Gastrocnemius medialis (tissue), 4 donors: ENCODE measurements at places on chromosomes 1 and 21. TPM values are rescaled to one million over a fixed set of nuclear protein-coding genes. Genes with fewer than 3 reads are reported as not detected.

ACTN2 gene
- total RNA-seq: 1,388 TPM

HSPA6 gene
- not detected for total RNA-seq

LUZP1 gene
- total RNA-seq: 5.3 TPM

SORT1 gene
- total RNA-seq: 225 TPM

RPTN gene
- total RNA-seq: not detected

CRNN gene
- not detected for total RNA-seq

RNU1-4 gene
- not detected for total RNA-seq

RSBN1 gene
- 24.5 TPM for total RNA-seq

SWT1 gene
- total RNA-seq: 5.4 TPM

DNA sequence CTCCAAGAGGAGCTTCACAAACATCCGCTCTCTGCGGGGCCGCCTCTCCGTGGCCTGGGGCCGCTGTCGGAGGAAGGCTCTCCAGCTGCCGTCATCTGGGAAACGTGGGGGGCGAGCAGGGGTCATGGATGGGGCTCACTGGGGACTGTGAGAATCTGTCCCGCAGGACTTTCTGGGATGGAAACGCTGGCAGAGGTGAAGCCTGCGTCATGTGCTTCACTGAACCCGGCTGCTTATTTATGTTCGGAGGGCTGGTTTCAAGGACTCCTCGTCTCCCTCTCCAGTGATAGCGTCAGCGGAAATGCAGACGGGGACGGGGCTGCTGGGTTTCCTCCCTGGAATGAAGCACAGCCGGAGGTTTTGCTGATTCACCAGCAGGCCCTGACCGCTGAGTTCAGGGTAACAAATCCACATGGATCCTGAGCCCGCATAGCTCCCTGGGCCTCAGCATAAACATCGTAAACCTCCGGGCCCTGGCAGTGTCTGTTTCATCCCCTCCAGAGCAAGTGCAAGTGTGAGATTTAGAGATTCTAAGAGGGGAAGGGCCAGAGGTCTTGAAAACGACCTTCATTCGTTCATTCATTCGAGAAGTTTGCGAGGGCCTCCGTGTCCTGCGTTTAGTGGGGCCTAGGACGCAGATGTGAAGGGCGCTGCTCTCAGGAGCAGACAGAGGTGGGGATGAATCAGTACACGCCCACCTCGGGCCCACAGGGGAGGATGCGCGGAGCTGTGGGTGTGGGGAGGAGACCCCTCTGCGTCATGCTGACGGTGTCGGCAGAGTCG, 7.0 kb upstream of the POFUT2 start:
- peak; percentile 53 for DNase-seq

- DNase-seq: no peak
Measured at GRCh38 chr1:198560161-198560560, 19.7 kb upstream of the ATP6V1G3 start.

- DNase-seq: no peak
Measured at GRCh38 chr1:48644905-48645605, 131.6 kb downstream of the BEND5 start.

DNA sequence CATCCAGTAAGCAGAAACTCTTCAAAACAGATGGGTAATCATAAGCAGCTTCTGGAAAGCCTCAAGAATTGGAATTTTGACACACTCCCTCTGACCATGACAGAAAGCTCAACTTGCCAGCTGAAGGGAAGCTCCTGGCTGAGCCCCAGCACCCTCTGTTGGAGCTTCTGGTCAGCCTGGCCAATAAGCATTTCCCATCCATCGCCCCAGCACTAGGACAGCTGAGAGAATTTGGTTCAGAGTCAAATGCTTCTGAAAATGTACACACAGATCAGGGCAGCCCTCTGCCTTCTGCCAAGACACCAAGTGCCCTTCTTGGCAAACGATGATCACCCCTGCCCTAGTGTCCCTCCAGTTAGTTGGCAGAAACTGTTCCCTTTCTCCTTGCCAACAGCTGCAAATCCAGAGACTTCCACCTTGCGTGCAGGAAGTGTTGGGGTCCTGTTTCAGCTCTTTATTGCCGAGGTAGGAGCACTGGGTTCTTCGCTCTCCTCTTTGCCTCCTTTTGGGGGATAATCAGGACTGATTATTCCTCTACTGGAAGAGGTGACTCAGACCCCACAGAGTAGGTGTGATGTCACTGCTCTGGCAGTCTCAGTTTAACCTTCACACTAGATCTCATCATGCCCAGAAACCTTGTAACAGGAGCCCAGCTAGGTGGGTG, 11.9 kb downstream of the PIGV start:
- peak; percentile 51 for DNase-seq

DNA sequence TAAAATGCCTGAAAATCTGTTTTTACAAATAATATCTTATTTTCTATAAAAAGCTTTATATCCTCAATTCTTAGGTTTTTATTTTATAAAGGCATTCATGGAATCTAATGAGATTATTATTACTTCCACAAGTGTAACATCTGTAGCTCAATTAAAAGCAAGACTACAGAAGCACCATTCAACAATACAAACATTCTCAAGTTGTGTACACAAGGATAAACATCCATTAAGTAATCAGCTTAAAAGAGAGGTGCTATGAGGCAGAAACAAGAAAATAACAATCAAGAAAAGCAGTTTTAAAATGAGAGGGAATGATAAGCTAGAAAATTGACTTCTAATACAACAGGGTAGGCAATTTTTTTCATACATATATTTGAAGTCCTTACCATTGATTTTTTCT, 326.1 kb downstream of the MRPL39 start:
- no peak for DNase-seq

GRCh38 chr1:155133799-155134281, 1.8 kb upstream of the SLC50A1 start:
- no peak for DNase-seq

GRCh38 chr1:54931275-54931840, 44.4 kb upstream of the DHCR24 start:
- no peak for DNase-seq

DNA sequence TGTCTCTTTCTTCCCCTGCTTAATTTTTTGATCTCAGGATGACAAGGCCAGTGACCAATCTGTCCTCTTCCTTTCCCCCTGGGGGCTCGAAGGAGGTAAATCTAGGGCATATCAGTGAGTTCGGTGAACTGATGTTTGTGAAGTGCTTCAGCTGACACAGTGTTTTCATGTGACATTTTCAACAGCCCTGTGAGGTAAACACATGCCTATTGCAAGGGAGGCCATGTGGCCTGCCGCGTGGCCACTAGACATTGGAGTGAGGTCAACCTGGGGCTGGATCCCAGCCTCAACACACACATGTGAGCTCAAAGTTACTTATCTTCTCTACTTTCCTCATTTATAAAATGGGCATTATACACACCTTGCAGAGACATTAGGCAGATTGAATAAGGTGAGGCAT, 126.3 kb downstream of the PLPP3 start:
- peak; percentile 47 for DNase-seq

- no peak for DNase-seq
Measured at GRCh38 chr1:22285549-22286396, 142.9 kb upstream of the WNT4 start.

DNA sequence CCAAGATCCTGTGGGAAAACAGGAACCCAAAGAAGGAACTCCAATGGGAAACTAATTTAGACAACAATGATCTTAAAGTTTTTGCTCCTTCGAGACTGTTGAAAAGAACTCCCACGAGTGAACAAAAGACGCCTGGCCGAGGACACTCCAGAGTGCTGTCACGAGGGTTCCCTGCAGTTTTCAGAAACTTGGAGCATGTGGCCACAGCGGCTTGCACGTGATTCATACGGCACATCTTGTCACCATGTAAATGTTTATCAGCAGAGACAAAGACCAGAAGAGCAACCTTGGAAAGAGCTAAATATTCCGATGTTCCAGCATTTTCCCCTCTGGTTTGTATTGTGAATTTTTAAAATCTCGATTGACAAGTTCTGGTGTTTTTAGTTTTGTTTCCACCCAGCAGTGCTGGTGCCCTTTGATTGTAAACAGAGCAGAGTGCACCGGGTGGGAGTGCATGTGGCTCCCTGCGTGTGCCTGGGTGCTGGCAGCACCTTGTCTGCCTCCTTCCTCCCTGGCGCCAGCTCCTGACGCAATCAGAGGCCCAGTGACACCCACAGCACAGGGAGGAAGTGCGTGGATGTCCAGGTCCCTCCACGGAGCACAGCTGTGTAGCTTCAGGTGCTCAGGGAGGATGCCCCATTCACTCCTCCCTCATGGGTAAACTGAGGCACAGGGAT, 23.0 kb downstream of the LRRC3 start:
- DNase-seq: no peak

- peak; percentile 49 for DNase-seq
Measured at GRCh38 chr1:205523891-205524793, 19.7 kb downstream of the CDK18 start.

DNA sequence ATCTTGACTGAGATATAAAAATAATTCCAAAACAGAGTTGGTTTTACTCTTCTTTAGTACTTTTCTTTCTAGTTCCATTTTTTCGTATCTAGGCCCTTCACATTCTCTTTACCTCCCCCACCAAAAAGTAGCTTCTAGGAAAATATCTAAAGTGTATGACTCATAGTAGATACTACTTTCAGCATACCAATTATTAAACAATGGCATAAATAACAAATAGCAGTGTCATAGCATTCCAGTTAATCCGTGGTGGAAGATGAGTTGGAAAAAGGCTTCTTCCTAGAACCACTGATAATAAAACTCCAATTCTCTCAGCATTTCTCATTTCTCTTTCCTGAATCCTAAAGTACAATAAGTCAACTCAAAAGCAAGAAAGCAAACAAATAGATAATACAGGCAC, 859.0 kb upstream of the B3GALT2 start:
- DNase-seq: no peak

DNA sequence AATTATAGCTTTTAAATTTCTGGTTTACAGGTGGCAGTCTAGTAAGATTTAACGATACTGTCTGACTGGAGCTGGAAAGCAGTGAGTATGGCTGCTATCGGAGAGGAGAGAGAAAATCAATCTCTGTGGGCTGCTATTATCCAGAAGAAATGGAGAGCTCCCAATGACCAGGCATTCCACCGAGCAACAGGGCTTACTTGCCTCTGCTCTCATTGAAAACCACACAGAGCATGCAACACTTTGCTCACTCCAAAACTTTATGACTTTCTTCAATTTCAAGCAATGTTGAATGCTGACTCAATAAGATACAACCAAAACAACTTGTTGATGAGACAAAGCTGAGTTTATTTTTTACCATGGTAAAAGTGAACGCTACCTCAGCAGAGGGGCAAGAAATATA, 337.0 kb upstream of the NCAM2 start:
- no peak for DNase-seq

- no peak for DNase-seq
Measured at GRCh38 chr1:185398599-185398998, 81.6 kb upstream of the IVNS1ABP start.

GRCh38 chr1:9332513-9333143, 39.9 kb downstream of the SPSB1 start:
- DNase-seq: no peak

- no peak for DNase-seq
Measured at GRCh38 chr1:67821263-67821662, 12.0 kb downstream of the GNG12 start.

DNA sequence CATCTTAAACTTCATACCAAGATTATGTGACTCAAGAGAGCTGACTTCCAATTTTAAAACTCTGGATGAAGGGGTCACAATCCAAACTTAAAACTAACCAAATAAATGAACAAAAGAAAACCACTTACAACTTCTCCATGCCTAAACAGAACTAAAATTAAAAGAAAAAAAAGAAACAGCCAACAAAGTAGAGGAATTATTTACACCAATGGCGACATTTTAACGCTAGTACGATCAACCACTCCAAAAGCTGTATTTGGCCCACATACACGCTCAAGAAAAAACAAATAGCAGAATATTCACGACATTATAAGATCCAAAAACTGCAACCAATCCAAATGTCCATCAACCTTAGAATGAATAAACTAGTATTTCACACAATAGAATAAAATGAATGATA, 42.4 kb downstream of the ENAH start:
- no peak for DNase-seq

GRCh38 chr1:38852780-38853179, 6.8 kb downstream of the RRAGC start:
- no peak for DNase-seq

GRCh38 chr1:6485168-6486101, 6.0 kb downstream of the PLEKHG5 start:
- DNase-seq: no peak

DNA sequence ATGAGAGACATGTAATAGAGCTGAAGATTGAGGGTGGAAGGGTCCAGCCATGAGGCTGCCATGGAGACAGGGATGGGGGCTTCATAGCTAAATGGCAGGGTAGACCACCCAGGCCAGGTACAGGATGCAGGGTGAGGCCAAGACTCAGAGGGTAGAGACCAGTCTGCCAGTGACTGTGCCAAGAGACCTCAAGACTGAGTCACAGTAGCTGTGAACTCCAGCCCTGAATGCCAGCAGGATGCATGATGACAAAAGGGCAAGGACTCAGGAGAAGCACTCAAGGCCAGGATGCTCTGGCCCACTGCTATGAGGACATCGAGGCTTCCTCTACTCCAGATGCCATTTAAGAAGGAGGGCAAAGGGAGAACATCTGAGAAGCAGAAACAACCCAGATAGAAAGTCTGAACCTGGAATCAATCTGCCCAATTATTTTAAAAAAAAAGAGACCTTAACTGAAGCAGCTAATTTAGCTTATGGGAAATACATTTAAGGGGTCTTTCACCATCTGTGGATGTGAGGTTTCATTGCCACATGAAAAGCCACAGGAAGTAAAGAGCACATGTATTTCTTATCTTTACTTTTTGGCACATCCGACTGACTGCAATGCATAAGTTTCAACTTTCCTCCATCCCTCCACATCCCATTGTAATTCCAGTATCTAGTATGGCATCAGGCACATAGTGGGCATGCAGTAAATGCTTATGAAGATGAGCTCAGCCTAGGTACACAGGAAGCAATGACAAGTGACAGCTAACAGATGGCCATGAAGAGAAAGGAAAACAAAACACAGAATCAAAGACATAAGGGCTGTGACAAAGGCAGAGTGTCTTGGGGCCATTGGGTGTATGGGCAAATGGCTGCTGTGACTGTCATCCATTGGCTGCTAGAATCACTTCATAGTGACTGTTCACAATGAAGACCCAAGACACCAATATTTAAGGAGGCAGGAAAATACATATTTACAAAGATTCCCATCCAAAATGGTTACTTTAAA, 40.2 kb downstream of the SUSD4 start:
- DNase-seq: no peak

DNA sequence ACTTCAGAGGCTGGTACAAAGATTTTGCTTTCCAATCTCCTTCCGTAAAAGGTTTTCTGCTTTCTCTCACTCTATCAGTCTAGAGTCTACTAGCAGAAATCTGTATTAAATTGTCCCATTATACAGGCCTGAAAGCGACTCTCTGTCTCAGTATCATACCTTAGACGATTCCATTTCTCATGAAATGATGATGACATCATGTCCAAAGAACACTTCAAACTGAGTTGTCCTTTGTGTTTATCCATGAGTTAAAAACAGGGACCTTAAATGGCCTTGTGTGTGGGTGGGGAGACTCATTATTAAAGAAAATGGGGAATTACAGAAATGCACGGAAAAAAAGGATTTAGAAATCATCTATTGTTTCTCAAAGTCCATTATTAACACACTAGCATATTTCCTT, 21.0 kb upstream of the SLC44A3 start:
- DNase-seq: no peak

GRCh38 chr1:232501854-232502253, 128.1 kb downstream of the SIPA1L2 start:
- no peak for DNase-seq

GRCh38 chr21:36422279-36423098, 37.3 kb downstream of the CHAF1B start:
- no peak for DNase-seq
